Foreskin melanocyte (primary cell): ENCODE measurements at places on chromosomes 12 and 14.

- DNase-seq, result no peak
Observed at GRCh38 chr12:80791863-80792262, 75.2 kb downstream of the MYF5 start.

GRCh38 chr12:122148657-122149056 lies 25.4 kb downstream of the IL31 start:
- DNase-seq, result no peak

GRCh38 chr12:7219599-7220243 lies 30.2 kb downstream of the PEX5 start:
- peak; percentile 45 for DNase-seq

DNA sequence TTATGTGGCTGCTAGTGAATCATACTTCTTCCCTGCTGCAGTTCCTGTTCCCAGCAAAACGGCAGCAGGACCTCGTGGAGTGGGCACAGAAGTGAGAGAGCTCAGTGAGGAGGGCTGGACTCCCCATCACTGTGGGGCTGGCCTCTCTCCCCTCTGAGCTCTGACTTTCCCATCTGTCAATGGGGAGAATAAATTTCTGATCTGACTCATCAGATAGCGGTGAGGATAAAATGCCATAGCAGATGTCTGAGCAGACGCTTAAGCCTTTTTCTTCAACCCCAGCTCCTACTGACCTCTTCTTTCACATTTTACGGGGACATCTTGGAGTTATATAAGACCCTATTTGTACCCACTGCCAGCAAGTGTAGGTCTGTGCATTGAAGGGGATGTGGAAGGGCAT lies 116.6 kb downstream of the CRACR2A start:
- no peak for DNase-seq

DNA sequence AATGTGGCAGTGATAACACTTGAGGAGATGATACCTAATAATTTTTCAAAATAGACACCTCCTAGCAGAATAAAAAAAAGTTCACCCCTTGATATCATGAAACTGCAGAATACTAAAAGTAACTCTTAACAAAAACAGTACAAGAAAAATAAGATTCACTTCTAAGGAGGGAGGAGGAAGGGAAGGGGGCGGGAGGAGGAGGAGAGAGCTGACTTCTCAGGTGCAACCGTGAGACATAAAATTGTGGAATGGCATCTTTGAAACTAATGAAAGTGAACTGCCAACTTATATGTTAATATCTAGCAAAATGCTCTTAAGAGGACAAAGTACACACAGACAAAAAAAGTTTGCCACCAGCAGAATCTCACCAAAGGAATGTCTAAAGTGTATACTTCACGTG lies 115.8 kb downstream of the SCFD1 start:
- no peak for DNase-seq

DNA sequence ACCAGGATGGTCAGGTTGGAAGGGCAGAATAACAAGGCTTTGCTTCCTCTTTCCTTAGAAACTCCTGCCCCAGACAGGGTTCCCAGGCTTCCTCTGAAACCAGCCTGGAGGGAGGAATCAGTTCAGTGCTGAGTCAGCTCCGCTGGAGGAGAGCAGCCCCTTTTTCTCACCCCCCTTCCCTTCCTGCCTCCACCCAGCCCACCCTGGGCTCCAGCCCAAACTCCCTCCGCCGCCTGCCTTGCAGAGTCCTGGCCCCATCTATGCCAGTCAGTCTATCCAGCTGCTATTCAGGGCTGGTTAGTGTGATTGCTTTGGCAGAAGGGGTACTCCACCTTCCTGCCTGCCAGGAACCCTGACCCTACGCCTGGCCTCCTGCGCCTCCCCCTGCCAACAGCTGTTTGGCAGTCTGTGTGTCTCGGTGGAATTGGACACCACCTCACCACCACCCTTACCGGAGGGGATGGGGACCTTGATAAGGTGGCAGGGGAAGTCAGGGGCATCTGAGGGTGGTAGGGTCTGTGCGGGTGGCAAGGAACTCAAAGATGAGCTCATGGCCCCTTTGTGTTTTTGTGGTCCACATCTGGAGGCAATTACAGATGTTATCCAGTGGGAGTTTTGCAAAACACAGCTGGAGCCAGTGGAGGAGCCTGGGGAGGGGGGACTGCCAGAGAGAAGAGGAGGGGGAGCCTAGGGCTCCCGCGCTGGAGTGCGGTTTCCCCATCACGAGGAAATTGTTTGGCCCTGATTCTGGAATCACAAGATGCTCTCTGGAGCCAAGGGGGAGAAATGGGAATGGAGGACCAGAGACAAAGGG lies 12.2 kb downstream of the MMP14 start:
- peak; percentile 93 for DNase-seq

GRCh38 chr12:130130346-130130745 lies 31.9 kb upstream of the FZD10 start:
- DNase-seq, result no peak

DNA sequence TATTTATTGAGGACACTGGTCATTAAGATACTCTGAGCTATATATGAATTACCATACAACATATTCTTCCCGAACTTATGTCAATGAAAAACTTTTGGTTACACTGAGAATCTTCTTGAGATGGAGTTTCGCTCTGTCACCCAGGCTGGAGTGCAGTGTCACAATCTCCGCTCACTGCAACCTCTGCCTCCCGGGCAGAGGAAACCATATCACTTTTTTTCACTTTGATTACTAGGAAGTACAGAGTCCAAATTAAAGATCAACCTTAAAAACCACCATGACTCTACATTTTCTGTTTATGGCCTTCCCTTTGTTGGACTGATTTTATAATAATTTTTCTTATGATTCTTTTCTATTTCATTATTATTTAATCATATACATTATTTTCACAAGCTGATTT lies 336.5 kb downstream of the FSCB start:
- DNase-seq, result no peak
